Heart left ventricle (tissue), 16 donors: ENCODE measurements at places on chromosomes 16 and 17. TPM values are rescaled to one million over a fixed set of nuclear protein-coding genes. Genes with fewer than 3 reads are reported as not detected.
A peak's percentile ranks its signal among the peaks of the same experiment; 100 is the strongest.

DNA sequence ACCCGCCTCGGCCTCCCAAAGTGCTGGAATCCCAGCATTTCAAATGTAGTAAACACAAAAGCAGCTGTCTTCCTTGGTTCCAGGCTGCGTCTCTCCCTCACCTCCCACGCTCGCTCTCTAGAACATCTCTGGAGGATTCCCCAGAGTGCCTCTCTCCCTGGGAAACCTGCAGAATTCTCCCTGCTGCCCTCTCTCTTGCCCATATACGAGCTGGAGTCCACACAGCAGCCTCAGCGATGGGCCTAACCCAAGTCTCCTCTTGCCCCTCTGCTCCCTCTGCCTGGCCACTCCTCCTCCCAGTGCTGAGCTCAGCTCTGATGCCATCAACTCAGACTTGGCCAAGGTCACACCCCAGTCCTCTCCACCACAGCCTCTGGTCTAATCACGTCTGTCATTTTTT, 10.6 kb downstream of the GPRC5B start:
- DNase-seq = no peak

DNA sequence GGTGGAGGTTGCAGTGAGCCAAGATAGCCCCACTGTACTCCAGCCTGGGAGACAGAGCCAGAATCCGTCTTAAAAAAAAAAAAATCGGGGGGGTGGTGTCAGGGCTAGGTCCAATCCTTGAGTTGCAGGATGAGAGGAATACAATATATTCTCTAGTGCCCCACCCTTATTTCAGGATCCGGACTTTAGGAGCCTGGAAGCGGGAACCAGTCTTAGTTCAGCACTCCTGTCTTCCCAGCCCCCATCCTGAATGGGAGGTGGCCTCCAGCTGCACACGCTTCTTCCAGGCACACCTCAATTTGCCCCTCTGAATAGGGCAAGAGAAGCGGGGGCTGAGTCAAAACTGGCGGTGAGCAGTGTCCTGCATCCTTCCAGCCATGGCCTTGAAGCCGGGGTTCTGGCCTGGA, 1.6 kb downstream of the FHOD1 start:
- no peak for DNase-seq

- DNase-seq = no peak
These were observed 40.4 kb downstream of the ABCC6 start for GRCh38 chr16:16182918-16183317.

DNA sequence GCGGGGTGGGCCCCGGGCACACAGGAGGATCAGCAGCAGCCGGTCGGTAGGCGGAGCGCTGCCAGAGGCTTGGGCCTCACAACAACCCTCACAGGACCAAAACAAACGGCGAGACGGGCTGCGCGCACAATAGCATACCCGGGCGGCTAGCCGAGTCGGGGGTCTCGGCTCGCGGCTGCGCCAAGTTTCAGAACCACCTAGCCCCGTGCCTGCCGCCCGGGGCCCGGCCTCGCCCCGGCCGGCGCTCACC, 732 bp downstream of the ULK2 start:
- peak; percentile 64 for DNase-seq

DNA sequence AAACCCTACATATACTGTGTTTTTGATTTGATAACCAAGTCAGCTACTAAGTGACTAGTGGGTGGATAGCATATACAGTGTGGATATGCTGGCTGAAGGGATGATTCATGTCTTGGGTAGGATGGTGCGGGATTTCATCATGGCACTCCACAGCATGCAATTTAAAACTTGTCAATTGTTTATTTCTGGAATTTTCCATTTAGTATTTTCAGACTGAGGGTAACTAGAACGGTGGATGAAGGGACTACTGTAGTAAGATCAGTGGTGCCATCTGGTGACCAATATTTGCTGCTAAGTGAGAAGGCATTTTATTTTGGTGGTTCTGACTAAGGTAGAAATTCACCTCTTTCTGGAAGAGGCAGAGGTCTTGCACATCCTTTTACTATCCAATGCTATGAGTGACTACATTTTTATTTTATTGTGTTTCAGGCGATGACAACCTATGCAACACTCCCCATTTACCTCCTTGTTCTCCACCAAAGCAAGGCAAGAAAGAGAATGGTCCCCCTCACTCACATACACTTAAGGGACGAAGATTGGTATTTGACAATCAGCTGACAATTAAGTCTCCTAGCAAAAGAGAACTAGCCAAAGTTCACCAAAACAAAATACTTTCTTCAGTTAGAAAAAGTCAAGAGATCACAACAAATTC, 3.1 kb downstream of the CDC6 start:
- DNase-seq = no peak

- no peak for DNase-seq
These were observed 63.7 kb downstream of the FOXL1 start for GRCh38 chr16:86642087-86642486.

TBC1D3B gene
- polyA plus RNA-seq = 0.76 TPM

SPOP gene
- polyA plus RNA-seq = 28.5 TPM

SGCA gene
- 225 TPM for polyA plus RNA-seq

HSBP1 gene
- polyA plus RNA-seq = 111 TPM

PERCC1 gene
- polyA plus RNA-seq = not detected

TM4SF5 gene
- not detected for polyA plus RNA-seq

AATK gene
- 3.9 TPM for polyA plus RNA-seq

ASGR1 gene
- polyA plus RNA-seq = 0.19 TPM

TAT gene
- not detected for polyA plus RNA-seq

ETV4 gene
- 0.46 TPM for polyA plus RNA-seq
